ENCODE measurements at places on chromosomes 2 and 18.

DNA sequence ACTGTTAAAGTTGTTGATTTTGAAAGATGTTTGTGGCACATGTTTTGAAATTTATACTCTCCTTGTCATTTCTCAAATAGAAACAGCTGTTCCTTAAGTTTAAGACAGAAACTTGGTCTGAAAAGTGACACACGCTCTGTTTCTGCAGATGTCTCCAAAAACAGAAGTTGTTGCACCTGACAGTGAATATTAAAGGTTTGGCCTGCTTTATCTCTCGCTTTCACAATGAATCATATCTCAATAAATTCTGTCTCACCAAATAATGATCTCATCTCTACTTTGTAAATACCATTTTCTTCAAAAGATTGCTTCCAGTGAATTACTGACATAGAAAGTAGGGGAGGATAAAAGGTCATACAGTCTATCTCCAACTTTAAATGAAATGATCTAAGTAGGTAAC, 294.9 kb upstream of the SYT4 start:
- DNase-seq: no peak

DNA sequence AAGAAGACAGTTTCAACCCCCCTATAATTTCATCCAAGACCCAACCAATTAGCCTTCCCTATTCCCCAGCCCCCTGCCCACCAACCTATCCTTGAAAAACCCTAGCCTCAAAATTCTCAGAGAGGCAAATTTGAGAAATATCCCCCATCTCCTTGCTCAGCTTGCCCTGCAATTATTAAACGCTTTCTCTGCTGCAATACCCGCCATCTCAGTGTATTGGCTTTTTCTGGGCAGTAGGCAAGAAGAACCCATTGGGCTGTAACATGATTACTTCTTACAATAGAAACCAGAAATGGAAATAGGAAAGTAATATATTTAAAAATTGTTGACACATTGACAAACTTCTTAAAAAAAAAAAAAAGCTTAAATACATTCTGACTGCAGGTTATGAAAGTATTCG, 140.6 kb upstream of the CCDC150 start:
- no peak for DNase-seq

GRCh38 chr2:186949726-186950256, 100.8 kb upstream of the ZSWIM2 start:
- DNase-seq: no peak

DNA sequence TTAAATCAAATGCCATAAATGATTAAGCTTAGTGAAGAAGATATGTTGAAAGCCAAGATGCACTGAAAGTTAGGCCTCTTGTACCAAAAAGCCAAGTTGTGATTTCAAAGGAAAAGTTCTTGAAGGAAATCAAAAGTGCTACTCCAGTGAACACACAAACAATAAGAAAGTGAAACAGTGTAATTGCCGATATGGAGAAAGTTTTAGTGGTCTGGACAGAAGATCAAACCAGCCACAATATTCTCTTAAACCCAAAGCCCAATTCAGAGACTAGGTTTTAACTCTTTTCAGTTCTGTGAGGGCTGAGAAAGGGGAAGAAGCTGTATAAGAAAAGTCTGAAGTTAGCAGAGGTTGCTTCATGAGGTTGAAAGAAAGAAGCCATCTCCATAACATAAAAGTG, 101.8 kb upstream of the RPE start:
- no peak for DNase-seq

DNA sequence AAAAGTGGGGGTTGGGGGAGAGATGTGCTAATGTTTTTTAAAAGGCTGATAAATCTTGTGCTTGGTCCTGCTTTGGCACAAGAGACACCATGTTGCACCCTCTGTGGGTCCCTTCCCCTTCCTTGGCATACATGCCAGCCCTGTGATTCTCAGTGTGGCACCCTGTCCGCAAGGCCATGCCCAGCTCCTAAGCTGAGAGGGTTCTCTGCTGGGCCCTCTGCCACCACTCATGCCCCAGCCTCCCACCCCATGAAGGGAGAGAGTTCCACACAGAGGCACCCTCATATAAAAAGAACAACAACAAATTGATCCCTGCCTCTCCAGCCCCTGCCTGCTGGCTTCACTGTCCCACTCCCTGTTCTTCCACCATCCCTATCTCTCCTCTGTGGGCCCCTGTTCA, 2.5 kb upstream of the ADCY3 start:
- DNase-seq: no peak

DNA sequence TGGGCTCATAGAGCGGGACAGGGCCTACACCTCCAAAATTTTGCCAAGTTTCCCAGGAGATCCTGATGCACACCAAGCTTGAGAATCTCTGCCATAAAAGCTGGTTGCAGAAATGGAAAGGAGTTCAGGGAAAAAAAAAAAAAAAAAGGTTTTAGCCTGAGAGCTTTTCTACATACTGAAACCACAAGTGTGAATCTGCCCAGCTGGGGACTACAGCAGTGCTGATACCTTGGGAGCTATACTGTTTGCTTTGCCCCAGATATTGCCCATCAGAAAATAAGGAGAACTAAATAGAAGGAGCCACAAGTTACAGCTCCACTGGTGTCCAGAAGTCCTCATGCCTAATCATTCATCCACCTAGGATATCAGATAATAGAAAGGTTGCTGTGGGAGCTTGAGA, 38.4 kb upstream of the NCKAP5 start:
- no peak for DNase-seq

DNA sequence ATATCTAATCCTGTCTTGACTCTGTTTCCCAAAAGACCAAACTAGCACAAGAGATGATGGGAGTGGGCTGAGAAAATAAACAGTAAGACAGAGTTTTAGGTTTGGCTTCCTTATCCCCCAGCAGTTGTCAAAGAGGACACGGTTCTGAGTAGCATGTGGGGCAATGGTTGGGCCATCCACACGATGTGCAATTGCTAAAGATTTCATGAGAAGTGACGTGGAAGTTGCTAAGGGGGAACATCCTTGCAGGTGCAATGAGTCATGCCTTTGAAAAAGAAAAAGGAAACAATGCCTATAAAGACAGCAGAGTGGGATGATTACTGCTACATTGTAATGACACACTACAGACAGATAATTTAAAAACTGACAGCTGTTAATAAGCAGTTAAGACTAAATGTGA, 1395.8 kb downstream of the LRP1B start:
- no peak for DNase-seq

DNA sequence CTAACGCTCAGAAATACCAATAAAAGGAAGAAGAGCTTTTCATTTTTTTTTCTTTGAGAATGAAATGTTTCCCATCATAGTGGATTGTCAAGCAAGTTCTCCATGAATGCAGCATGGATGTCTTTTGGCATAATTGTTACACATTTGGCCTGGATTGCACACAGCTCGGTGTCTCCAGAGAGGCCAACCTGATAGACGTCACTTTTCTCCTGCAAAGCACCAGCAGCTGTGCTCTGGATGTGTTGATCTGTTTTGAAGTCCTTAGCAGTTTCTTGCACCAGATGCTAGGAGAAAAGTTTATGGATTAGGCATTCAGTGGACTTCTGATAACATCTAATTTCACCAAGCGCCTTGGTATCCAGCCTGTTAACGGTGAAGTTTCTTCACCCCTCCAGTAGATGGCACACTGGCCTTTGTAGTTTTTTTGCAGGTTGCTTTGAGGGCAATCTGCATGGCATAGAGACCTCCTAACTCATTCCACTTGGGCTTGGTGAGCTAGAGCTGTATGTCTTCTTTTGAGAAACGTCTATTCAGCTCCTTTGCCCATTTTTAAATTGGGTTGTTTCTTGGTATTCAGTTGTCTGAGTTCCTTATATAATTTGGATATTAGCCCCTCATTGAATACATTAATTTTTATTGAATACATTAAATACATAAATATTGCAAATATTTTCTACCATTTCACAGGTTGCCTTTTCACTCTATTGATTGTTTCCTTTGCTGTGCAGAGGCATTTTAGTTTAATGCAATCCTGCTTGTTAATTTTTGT, 59.7 kb downstream of the PTH2R start:
- peak; percentile 3 for DNase-seq

GRCh38 chr2:233857511-233858141, 3.3 kb upstream of the HJURP start:
- peak; percentile 5 for DNase-seq

DNA sequence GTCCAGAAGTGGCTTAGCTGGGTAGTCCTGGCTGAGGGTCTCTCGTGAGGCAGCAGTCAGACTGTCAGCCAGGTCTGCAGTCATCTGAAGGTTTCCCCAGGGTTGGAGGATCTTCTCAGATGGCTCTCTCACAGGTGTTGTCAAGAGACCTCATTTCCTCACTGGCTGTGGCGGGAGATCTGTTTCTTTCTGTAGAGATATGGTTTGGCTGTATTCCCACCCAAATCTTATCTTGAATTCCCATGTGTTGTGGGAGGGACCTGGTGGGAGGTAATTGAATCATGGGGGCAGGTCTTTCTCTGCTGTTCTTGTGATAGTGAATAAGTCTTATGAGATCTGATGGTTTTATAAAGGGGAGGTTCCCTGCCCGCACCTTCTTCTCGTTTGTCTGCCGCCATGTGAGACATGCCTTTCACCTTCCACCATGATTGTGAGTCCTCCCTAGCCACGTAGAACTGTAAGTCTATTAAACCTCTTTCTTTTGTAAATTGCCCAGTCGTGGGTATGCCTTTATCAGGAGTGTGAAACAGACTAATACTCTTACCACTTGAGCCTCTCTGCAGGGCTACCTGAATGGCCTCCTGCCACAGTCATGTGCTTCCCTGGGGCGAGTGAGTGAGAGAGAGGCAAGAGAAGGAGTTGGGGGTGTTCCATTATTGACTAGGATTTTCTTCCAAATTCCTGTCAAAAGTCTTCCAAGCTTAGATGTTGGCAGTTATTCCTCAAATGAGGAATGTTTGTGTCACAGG, 23.6 kb downstream of the MALT1 start:
- no peak for DNase-seq

- DNase-seq: no peak
Observed at GRCh38 chr2:43845181-43845580, 6.4 kb downstream of the ABCG8 start.

- no peak for DNase-seq
Observed at GRCh38 chr2:79640001-79640400, 127.2 kb downstream of the CTNNA2 start.

DNA sequence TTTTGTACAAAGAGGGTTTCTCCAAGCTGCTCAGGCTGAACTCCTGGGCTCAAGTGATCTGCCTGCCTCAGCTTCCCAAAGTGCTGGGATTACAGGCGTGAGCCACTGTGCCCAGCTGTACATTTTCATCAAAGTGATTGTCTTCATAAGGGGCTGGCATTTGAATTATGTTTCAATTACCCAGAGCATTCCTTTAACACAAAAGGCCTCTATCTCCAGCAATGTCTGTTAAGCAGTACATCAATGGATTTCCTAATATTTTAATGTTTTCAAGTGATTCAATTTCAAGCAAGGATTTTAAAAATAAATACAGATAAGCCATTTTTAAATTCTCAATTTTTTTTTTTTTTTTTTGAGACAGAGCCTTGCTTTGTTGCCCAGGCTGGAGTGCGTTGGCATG, 50.9 kb upstream of the AP1S3 start:
- no peak for DNase-seq

- no peak for DNase-seq
Observed at GRCh38 chr18:45870419-45870818, 44.9 kb downstream of the SIGLEC15 start.

DNA sequence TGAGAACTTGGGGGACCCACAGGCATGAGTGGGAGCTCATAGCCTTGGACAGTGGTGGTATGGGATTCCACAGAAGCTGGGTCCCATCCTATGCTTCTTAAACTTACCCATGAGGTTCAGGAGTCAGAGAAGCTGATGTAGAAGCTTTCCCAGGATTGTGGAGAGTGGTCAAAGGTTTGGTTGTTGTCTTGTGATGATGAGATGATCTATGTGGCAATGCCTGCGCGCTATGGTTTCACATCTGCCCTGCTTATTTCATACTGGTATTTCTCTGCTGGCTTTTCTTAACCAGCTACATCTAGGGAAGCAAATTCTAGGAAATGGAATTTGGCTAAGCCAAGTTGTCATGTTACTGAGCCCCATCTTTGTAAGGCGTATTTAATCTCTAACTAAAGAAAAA, 168.6 kb downstream of the ZNF407 start:
- no peak for DNase-seq

GRCh38 chr2:98505311-98505808, 60.7 kb downstream of the INPP4A start:
- DNase-seq: peak; percentile 34

GRCh38 chr2:132383956-132384355, 32.6 kb upstream of the GPR39 start:
- DNase-seq: no peak

GRCh38 chr2:229416116-229416694, 145.1 kb upstream of the PID1 start:
- DNase-seq: no peak

GRCh38 chr2:6883448-6884122, 6.0 kb downstream of the RSAD2 start:
- DNase-seq: no peak

GRCh38 chr2:149427387-149427786, 97.0 kb downstream of the LYPD6 start:
- DNase-seq: no peak

- no peak for DNase-seq
Observed at GRCh38 chr2:58110765-58111164, 64.2 kb downstream of the VRK2 start.

DNA sequence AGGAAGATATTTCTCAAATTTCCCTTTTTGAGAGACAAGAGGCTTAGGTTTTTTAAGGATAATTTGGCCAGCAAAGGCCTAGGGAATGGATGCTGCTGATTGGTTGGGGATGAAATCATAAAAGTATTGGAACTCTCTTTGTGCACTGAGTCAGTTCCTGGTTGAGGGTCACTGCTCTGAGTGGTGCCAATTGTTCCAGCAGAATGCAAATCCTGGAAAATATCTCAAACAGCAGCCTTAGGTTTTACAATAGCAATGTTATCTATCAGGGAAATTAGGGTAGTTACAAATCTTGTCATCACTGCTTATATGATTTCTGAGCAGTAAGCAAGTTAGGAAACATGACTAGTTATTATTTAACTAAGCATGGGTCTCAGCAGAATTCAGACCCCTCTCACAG, 96.2 kb downstream of the RAD51AP2 start:
- no peak for DNase-seq

GRCh38 chr2:113064281-113064680, 3.5 kb upstream of the IL1F10 start:
- no peak for DNase-seq

GRCh38 chr2:37843556-37843955, 81.5 kb upstream of the RMDN2 start:
- no peak for DNase-seq

DNA sequence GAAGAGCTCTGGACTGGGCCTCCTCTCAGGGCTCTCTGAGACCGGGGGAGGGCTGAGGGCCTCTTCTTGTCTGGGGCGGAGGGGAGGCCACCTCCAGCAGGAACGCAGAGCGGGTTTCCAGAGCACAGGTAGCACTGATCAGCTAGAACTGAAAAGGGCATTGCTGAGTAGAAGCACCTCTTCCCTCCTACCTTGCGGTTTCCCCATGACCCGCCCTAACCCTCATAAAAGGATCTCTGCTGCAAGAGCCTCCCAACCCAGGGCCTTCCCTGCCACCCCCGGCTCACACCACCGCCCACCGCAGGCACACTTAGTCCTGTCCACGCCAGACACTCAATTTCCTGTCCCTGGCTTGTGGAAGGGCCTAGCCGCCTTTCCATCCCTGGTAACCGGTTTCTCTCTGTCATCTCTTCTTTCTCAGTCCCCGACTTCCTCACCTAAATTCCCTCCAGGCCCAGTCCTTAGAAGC, 966 bp downstream of the ADCY3 start:
- DNase-seq: no peak

- no peak for DNase-seq
Observed at GRCh38 chr2:149420053-149420963, 89.9 kb downstream of the LYPD6 start.

GRCh38 chr2:109402180-109402579, 211.6 kb downstream of the SEPTIN10 start:
- DNase-seq: no peak

GRCh38 chr2:134070281-134070741, 183.6 kb upstream of the MGAT5 start:
- no peak for DNase-seq
